ENCODE measurements at places on chromosomes 4 and X.

- DNase-seq, result no peak
Measured at GRCh38 chrX:31717474-31717873, 645.6 kb upstream of the FTHL17 start.

DNA sequence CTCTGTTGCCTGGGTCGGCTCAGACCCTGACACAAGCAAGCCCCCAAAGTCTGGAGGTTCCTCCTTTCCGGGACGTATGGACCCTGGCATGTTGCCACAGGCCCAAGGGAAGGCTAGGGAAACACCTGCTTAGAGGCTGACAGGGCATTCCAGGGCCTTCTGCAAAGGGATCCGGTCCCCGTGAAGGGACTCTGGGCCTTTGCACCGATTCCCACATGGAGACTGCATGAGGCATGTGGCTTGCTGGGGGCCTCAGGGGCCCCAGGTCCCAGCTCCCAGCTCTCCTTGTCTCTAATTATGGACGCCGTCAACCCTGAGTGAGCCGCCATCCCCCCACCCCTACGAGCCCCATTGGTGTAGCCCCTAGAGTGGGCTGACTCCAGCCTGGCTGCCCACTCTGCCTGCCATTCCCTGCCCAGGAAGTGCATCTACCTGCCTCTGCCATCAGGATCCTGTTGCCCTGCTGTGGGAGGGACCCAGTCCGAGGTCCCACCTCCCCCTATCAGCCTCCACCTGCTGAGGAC lies 4.2 kb upstream of the RGS12 start:
- DNase-seq, result no peak

DNA sequence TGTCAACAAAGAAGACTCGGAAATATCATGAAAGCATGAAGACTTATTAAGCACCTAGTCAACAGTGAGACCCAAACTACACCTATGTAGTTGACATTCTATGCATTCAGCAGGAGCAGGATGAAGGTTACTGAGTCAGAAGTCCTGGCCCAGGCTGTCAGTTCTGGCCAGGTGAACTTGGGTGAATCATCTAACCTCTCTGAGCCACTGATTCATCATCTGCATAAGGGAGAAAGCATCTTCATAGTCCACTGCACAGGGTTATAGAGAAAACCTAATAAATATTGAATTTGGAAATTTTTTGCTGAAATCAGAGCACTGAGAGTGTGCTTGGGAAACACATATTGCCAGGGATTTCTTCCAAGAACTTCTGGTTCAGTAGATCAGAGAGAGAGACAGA lies 296.0 kb upstream of the SFRP2 start:
- DNase-seq, result no peak

DNA sequence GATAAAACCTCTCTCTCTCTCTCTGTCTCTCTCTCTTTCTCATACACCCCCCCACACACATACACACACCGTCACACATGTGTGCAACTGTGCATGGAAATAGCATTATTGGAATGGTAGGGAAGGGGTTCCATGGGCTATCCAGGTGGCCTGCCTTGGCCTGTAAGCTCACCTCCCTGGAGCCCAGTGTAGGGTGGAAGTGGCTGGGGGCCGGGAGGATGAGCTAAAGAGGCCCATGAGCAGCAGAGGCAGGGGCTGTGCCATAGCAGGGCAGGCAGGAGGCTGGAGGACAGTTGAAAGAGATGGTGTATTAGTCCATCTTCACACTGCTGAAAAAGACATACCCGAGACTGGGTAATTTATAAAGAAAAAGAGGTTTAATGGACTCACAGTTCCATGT lies 74.2 kb downstream of the CYTL1 start:
- DNase-seq, result no peak

DNA sequence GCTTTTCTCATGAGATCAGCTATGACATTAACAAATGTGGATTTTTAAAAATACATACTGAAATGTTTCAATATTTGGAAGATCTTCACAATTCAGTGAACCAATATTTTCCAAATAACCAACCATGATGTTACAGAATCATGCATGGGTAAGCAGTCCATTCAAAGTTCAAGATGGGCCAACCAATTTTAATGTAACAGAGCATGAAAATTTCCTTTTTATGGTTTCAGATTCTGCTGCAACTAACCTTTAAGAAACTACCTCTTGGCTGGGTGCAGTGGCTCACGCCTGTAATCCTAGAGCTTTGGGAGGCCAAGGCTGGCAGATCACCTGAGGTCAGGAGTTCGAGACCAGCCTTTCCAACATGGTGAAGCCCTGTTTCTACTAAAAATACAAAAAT lies 107.7 kb downstream of the RBM47 start:
- DNase-seq, result no peak

GRCh38 chr4:86508436-86508835 lies 85.7 kb upstream of the PTPN13 start:
- no peak for DNase-seq

Measured in GM12864 (cell line).